ENCODE measurements at places on chromosomes 4 and X.

- DNase-seq, result no peak
Measured at GRCh38 chr4:48346594-48346993, 5.3 kb downstream of the SLAIN2 start.

GRCh38 chr4:161629694-161630441 lies 533.9 kb downstream of the FSTL5 start:
- DNase-seq, result no peak

DNA sequence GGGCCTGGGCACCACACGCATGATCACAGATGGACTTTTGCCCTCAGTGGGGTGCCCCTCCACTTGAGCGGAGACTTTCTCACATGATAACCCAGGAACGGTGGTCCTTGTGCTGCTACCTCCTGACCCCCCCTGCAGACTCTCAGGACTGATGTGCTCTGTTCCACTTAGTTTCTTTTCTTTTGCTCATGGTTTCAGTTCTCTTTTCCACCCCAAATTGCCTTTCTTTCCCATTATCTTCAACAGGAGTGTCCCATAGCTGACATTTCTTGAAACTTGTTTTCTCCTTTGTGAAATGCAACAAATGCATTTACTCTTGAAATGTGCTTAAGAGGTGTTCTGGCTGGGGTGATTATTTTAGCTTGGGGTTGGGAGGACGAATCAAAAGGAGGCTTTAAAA lies 9.0 kb downstream of the MPC1L start:
- no peak for DNase-seq

GRCh38 chr4:110515676-110516075 lies 39.7 kb downstream of the ENPEP start:
- no peak for DNase-seq

DNA sequence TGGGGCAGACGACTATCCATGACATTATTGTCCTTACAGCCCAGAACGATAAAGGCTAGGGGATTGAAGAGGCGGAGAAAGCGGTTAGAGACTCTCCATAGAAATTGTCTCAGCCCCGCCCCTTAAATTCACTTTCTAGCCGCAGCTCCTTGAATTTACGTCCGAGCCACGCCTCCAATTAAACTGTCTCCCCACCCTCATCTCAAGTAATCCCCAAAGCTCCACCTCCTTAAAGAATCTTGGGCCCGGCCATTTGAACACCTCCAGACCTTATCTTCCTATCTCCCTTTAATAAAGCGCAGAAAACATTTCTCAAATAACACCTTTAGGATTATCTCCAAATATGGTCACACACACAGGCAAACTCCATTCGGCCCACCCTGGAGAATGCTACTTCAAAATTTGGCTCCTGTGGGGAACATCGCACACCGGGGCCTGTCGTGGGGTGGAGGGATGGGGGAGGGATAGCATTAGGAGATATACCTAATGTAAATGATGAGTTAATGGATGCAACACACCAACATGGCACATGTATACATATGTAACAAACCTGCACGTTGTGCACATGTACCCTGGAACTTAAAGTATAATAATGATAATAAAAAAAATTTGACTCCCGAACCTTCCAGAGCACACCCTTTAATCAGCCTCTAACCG lies 7.2 kb upstream of the MAGIX start:
- peak; percentile 40 for DNase-seq

DNA sequence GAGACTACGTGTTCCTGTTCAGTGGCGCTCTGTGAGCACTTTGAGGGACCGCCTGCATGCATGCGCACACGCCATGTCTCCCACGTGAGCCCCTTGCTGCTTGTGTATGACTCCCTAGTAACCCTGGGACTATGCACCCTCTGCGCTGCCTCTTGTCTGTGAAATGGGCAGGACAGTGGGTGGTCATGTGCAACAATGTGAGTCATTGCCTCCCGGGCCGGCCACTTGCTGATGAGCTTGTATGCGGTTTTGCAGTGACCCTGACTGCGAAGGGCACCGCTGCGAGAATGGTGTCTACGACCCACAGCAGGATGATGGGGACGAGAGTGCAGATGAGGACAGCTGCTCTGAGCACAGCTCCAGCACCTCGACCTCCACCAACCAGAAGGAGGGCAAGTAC lies 61.4 kb downstream of the TNIP2 start:
- DNase-seq, result no peak

GRCh38 chr4:119070301-119070700 lies 65.3 kb upstream of the MYOZ2 start:
- no peak for DNase-seq

DNA sequence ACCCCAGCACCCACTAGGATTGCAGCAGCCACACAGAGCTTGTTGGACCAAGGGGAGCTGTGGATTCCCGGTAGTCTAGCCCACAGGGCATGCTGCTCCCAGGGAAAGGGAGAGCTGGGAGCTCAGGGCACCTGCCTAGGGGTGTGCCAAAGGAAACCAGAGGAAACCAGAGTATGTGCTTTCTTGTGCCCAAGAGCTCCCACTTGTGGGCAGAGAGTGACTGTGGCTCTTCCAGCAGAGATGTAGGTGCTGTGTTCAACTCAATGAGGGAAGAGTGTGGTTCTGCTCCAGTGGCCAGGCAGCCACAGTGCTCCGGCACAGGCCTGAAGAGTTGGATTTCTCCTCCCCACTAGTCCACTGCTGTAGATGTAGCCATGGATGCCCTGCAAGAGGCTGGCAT lies 1050.0 kb upstream of the INTU start:
- DNase-seq, result no peak

DNA sequence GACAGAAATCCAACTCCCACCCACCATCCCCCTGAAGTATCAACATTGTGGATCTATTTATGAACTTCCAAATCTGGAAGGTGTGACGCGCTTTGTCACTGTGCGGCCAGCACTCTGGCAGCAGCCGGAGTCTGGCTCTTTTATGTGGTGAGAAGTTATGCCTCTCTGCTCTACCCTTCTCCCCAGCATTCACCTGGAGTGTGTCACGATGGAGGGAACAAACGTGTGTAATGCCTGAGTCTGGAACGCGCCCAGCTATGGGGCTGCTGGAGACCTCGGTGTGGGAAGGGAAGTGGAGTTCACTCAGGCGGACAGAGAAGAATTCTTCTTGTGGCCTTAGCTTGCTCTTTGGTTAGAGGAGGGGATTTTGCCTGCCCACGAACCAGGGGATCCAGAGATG lies 222.1 kb upstream of the RPL34 start:
- no peak for DNase-seq

DNA sequence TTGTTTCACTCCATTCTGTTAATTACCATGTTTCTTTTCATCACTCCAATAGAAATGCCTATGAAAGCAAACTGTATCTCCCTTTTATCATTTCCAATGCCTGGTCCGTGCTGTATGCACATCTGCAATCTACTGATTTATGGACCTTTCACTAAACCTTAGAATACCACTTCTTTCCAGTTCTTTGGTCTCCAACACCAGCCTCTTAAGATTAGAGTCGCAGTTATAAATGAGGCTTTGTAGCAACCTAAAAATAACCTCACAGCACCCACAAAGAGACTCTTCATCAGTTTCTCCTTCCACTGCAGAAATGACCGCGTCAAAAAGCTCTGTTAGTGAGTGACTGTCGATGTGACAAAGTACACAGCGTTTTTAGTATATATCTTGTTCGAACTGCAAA lies 282.6 kb downstream of the ADGRA3 start:
- no peak for DNase-seq

DNA sequence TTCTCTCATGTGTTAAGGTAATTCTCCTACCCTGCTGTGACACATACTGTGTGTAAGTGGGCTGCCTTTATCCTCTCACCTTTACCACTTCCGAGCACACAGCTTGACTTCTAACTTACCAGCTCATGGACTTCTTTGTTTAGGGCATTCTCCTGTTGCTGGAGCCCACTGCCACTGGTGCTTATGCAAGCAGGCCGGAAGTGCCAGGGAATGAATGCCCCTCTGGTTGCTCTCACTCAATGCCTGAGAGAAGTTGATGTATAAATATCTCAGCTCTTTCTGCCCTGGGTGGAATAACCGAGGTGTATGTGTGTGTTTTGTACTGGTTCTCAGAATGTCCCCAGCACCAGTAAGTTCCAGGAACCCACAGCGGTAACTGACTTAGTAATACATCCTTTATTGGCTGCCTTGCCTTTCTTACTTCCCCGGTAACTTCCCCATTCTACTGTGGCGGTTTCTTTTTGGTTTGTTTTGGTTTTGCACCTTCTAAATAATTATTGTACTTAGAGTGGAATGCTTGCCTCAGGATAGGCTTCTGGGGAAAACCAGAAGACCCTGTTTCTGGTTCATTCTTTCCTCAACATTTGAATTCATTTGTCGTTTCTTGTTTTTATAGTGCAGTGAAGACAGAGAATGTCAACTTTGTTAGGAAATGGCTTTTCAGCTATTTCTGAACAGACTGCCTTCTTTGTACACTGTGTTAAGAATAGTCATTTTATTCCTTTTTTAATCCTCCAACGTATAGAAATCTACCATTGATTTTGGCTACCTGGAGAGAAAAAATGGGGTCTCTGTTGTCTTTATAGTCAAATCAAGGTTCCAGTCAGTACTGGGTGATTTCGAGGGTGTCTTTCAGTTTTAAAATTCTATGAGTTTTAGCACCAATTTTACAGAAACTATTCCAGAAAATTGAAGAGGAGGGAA lies 45.4 kb downstream of the CXorf58 start:
- peak; percentile 18 for DNase-seq

DNA sequence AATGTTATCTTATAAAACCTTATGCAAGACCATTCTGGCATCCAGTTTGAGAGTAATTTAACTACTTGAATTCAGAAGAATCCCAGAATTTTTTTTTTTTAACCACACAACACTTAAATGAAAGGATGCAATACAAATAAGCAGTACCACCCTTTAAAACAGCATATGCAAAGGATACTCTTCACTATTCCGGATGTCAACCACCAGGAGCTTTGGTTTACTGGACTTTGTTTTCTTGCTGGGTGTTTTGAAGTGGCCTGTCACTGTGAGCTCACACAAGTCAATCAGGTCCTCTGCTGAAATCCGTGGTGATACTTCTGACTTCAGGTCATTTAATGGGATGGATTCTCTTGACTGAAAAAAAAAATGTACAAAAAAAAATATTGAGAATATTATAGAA lies 200.0 kb downstream of the TBCK start:
- no peak for DNase-seq

GRCh38 chr4:42633605-42634388 lies 23.1 kb downstream of the ATP8A1 start:
- no peak for DNase-seq

- DNase-seq, result no peak
Measured at GRCh38 chrX:101462892-101463291, 22.4 kb upstream of the ARMCX4 start.

DNA sequence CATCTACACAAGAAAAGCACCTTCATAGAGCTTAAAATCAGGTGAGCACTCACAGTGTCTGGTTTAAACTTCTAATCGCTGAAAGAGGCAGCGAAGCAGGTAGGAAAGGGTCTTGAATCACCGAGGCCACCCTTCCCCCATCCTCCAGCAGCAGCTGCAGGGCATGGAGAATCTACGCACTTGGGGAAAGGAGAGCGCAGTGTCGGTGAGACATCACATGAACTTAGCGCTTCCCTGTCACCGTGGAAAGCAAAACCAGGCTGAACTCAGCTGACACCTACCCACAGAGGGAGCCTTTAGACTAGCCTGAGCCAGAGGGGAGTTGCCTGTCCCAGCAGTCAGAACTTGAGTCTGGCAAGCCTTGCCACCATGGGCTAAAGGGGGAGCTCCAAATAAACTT lies 197.2 kb upstream of the ZFP42 start:
- no peak for DNase-seq

GRCh38 chr4:140071806-140072205 lies 82.2 kb downstream of the MAML3 start:
- peak; percentile 72 for DNase-seq

DNA sequence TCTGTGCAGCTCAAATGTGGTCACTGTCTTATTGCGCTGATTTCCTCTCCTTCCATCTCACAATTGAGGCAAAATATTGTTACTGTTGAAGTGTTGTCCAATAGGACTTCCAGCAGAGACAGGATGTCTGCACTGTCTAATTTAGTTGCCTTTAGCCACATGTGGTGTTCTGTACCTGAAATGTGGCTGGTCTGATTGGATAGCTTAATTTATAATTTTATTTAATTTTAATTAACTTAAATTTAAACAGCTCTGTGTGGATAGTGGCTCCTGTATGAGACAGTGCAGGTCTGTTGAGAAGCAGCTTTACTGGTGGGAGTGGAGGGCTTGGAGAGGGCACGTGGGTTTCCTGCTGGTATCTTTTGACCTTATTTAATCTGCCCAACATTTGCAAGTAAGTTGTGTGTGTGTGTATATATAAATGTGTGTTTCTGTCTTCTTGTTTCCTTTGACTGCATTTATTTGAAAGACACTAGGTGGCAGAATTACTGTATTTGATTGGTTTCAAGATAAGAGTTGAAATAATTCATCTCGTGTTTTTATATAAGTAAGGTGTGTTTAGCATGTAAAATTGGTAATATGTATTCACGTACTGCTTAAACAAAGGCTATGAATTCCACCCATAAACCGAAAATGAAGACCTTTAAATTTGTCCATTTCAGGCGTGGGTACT lies 55.3 kb upstream of the MSANTD1 start:
- no peak for DNase-seq

GRCh38 chr4:152817331-152817730 lies 37.6 kb downstream of the ARFIP1 start:
- DNase-seq, result no peak

- DNase-seq, result no peak
Measured at GRCh38 chr4:152886201-152886600, 49.9 kb upstream of the FHDC1 start.

DNA sequence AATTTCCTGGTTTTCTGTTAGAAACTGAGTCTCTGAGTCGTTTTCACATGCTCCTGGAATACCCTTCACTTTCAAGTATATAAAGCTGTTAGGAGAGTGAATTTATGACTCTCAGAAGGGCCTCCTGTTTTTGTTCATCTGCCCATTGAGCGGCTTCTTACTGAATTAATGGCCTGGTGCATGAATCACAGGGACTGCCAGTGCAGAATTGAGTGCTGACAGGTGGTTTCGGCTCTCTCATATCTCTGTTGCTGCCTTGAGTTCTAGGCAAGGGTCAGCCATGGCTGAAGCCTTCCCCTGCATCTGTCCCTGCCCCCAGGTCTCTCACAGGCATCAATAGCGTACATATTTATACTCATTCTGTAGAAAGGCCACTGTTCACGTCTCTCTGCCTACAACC lies 22.7 kb upstream of the SEPSECS start:
- DNase-seq, result no peak

GRCh38 chrX:103343105-103343504 lies 13.1 kb downstream of the TCEAL7 start:
- peak; percentile 37 for DNase-seq

All from stimulated activated CD4-positive, alpha-beta T cell treated with anti-CD3 and anti-CD28 coated beads, Interleukin-2, amount 100 ng/mL, for 24 hours (primary cell).